ENCODE measurements at places on chromosomes 6 and 20.
A peak's percentile ranks its signal among the peaks of the same experiment; 100 is the strongest.

DNA sequence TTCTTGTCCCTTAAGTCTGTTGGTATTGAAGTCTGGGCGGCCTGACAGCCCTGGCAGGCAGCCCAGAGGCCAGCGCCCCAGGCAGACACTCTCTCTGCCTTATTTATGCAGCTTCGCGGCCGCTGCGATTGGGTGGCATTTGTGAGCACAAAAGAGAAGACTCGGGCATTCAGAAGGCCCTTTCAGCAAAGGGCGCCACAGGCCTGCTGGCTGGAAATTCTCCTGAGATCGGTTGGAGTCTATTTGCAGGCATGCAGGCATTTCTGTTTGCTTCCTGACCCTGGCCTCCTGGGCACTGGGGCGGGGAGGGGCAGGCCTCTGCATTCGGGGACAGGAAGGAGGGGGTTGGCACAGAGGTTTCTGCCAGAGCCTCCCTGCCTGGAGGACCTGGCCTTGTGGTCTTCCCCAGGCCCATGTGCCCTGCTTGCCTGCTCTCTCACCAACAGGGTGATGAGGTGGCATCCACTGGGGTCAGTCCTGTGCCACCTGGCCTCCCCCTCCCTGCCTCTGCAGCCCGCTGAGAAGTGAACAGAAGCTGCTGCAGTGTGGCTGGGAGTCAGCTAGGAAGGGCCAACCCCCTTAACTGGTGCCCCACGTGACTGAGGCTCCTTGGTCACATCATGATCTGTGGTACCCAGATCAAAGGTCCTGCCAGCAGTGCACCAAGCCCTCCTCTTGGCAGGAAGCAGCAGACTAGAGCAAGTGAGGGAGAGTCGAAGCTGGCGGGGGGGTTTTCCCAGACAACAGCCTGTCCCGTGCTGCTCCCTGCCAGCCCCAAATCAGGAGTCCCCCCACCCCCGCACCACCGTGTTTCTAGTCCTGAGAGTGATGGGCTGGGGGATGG, 16.6 kb upstream of the CCDC167 start:
- DNase-seq = peak; percentile 79

DNA sequence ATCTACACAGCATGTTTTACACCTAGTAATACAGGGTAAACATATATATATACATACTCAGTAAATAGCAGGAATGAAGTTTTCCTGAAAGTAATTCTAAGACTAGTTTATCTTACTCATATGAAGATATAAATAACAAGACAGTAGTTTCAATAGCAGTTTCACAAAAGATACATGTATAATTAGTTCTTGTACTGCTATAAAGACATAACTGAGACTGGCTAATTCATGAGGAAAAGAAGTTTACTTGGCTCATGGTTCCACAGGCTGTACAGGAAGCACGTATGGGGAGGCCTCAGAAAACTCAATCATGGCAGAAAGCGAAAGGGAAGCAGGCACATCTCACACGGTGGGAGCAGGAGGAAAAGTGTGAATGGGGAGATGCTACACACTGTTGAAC, 16.9 kb downstream of the RARS2 start:
- no peak for DNase-seq

- no peak for DNase-seq
Measured at GRCh38 chr6:5497896-5498578, 236.7 kb downstream of the FARS2 start.

GRCh38 chr6:11972806-11973205, 39.3 kb upstream of the HIVEP1 start:
- DNase-seq = no peak

DNA sequence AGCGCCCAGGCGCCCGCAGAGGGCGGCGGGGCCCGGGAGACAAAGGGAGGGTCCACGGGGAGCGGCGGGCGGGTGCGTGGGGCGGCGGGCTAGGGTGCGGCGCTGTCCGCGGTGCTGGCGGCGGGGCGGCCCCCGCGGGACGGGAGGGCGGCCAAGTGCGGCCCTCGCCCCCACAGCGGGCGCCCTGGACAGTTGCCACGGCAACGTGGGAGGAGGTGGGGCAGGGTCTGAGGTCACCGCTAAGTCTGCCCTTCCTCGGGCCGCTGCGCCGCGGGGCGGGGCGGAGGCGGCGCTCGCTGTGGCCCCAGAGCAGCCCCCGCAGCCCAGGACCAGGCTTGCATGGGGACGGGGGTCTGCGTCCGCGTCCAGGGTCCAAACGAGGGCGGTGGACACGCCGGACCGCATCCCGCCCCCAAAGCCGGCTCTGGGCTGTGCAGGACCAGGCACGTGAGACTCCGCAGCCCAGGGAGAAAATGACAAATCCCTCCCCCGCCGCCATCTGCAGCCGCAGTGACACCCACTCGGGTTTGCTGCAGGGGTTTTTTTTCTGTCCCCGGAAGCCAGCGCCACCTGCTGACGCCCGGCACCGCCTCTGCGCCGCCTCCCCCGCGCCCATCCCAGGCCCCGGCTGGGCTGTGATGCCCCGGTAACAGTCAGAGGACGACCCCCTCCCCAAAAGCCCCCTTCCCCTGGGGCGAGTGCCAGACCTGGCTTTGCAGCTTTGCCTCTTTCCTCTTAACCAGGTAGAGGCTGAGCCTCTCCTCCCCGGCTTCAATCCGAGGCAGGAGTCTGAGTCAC, 36.8 kb downstream of the YTHDF1 start:
- no peak for DNase-seq

DNA sequence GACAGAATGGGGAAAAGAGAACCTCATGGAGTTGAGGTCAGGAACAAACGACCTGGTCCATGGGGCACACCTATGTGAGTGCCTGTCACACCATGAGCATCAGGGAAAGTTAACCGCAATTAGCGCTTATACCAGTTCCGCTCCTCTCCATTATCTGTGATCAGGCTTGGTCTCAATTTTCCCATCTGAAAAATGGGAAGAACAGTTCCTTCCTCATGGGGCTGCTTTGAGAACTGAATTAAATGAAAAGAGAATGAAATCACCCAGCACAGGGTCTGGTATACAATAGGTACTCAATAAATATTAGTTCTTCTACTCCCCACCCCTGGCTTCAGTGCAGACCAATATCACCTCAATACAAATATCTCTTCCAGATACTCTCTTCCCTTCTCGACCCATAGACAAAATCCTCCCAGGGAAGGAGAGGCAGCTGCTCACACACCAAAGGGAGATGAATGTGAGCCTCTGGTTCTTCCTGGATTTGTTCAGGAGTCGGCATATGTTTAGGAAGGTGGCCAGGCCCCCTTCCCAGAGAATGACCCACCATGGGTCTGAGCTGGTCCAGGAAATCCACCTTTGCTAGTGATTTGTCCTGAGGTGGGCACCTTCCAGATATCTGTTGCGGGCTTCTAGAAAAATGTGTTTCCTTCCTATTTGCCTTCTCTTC, 2.4 kb upstream of the PTGIS start:
- DNase-seq = no peak

DNA sequence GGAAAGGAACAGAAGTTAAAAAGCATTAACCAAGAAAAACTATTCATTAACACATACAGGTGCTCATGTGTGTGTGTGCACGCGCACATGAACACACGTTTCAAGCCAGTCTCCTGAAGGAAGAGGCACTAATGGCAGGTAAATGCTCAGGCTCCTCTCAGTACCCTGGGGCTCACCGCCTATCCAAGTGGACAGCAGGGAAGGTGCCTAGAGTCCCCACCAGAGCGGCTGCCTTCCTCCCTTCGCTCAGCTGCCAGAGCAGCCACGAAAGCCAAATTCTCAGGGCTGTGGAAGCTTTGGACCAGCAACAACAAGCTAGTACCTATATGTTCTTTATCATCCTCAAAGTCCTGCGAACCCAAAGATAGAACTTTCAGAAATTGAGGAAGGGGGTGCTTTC, 42.6 kb downstream of the PLCG1 start:
- DNase-seq = no peak

DNA sequence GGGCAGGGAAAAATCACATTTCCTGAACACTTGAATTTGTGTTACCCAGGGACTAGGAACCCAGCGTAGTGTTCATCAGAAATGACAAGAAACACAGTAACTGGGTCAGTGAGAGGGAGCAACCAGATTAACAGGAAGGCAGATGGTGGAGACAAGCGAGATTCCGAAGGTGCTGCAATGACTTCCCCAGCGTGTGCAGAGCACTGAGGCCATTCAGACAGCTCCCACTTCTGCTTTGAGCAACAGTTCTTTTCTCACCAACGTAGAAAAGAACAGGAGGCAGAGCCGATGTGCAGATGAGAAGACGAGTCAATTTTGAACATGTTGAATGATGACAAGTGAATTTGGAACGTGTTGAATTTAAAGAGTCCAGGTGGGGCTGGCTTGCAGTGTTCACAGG, 63.1 kb upstream of the IFNGR1 start:
- DNase-seq = no peak

DNA sequence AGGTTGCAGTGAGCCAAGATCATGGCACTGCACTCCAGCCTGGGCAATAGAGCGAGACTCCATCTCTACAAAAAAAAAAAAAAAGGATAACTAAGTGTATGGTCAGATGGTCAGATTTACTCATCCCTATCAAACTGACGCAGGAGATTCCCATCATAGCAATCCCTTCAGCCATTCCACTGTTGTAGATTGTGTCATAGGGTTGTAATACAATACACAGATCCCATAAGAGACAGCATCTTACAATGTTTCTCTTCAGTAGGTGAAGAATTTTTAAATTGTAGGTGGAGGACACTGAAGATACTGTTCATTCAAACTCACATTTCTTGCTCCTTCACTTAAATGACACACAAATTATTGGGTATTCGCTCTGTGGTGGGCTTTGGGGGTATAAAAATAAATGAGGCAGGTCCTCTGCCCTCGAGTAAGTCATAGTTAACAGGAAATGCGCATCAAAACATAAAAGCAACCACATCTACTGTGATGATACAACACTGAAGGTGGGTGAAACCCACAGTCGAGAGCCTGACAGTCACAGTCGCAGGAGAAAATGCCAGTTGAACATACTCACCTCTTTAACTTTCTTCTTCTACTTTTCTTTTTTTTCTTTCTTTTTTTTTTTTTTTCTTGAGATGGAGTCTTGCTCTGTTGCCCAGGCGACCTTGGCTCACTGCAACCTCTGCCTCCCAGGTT, 205.5 kb downstream of the ZNF217 start:
- no peak for DNase-seq

DNA sequence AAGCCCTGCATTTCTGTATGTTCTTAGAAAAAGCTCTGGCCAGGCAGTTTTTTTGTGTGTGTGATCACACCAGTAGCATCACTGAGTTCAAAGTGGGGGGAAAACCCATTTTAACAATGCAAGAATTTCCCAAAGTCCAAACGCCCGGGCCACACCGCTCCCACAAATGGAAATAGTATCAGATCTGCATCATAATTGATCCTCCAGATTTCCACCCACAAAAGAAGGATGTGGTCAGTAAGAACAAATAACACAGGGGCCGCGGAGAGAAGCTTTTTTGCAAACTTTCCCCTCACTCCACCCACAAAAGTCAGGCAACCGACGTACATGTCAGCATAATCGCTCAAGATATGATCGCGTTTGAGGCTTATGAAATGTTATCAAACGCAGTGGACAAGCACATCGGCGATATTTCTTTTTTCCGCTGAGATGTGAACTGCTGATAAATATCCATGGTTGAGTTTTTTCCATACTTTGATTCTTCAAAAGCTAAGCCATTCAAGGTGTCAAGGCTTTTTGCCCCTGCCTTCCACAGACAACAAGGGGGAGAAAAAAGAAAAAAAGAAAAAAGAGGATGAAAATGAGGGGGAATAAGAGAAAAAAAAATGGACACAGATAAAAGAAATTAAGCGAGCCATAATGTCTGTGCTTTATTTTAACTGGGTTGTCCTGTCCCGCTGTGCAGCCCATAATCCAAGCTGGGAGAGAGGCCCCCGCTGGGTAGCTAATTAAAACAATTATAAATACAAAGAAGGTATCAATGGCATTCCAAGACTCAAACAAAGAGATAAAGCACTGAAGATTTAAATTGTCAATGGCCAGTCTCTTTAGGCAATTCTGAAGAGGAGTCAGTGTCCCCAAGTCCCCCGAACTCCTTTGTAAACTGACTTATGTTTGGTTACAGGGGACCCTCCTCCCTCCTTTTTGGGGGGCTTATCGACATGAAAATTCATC, 143.5 kb downstream of the ZFP64 start:
- DNase-seq = no peak

DNA sequence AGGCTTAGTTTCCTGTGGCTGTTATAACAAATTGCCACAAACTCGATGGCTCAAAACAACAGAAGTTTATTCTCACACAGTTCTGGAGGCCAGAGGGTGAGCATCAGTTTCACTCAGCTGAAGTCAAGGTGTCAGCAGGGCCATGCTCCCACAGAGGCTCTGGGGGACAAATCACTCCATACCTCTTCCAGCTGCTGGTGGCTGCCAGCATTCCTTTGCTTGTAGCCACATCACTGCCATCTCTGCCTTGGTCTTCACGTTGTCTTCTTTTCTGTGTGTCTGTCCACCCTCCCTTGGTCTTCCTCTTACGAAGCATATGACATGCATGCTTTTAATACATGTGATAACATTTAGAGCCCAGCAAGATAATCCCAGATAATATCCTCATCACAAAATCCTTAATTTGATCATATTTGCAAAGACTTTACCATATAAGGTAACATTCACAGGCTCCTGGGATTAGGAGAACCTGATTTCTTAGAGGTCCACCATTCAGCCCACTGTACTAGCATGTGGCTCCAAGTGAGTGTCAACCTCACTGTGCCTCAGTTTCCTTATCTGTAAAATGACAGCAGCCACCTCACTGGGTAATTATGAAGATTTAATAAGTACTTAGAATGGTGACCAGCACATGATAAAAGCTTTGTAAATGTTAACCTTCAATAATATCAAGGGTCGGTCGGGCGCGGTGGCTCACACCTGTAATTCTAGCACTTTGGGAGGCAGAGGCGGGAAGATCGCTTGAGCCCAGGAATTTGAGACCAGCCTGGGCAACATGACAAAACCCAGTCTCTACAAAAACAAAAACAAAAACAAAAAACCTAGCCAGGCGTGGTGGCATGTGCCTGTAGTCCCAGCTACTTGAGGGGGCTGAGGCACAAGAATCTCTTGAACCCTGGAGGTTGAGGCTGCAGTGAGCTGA, 14.7 kb upstream of the PTGIS start:
- DNase-seq = no peak

- no peak for DNase-seq
Measured at GRCh38 chr6:147765541-147765940, 257.1 kb downstream of the SAMD5 start.

GRCh38 chr6:122238861-122239260, 160.6 kb upstream of the HSF2 start:
- no peak for DNase-seq

DNA sequence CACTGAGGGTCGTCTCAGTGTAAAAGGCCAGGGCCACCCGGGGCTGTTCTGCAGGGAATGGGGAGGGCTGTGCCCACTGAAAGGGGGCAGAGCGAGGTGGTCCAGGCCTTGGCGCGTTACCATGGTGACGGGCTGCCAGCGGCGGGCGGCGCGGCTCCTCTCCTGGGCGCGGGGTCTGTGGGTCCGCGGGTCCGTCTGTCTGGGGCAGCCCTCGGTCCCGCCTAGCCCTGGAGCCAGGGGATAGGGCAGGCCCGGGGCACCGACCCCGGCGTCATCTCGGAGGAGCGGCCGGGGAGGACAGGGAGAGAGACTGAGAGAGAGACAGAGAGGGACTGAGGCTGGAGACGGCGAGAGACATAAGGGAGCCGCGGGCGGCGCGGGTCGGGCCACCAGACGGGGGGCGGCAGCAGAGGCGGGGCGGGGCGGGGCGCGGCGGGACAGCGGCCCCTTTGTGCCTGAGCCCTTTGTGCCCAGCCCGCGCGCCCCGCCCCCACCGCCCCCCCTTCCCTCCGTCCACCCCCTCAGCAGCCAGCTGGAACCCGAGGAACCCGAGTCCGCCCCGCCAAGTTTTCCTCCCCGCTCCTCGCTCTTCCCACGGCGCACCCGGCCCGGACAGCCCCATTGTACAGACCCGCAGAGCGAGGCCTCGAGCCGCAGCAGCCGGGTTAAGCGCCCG, at the start of gene KIAA1755:
Gene KIAA1755 (minus strand): TSS at position 358 of the 676 bp plus-strand sequence. CDS start 235 bp downstream, at position 123.
- no peak for DNase-seq
